ENCODE measurements at places on chromosomes 3 and 15. TPM values are rescaled to one million over a fixed set of nuclear protein-coding genes. Genes with fewer than 3 reads are reported as not detected.

- H3K36me3 ChIP-seq, result no peaks in the 10 kb centered on the region
- no peaks in the 10 kb centered on the region for H3K27me3 ChIP-seq
- H3K27ac ChIP-seq, result no peak overlapping the region
- no peak for DNase-seq
These were observed 13.1 kb downstream of the PROK2 start for GRCh38 chr3:71771884-71772283.

Gene RASL12
- 0.69 TPM for total RNA-seq

DNA sequence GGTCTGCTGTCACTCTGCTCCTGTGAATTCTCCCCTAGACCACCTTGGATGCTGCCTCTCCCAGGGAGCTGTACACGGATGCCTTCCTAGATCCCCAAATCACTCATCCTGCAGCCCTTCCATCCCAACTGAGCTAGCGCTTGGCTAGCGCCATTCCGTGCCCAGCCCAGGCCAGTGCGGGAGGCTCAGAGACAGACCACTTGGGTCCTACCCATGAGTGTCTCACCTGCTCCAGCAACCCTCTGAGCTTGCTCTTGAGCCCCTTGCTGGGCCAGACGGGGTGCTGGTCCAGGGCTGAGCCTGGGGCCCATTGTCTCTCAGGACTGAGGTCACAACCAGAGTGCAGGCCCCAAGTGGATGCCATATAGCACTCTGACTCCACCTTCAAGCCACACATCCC, 17.7 kb downstream of the SH2D7 start:
- H3K4me3 ChIP-seq, result no peak overlapping the region
- H3K36me3 ChIP-seq, result no peaks in the 10 kb centered on the region
- no peak overlapping the region for H3K27ac ChIP-seq
- no peaks in the 10 kb centered on the region for H3K27me3 ChIP-seq
- no peak for DNase-seq
- no peaks in the 10 kb centered on the region for H3K4me1 ChIP-seq

- no peak overlapping the region for H3K4me3 ChIP-seq
- no peak for DNase-seq
- no peaks in the 10 kb centered on the region for H3K36me3 ChIP-seq
These were observed 60.5 kb upstream of the ETV5 start for GRCh38 chr3:186169379-186169778.

- no peaks in the 10 kb centered on the region for H3K27me3 ChIP-seq
- H3K36me3 ChIP-seq, result no peaks in the 10 kb centered on the region
- DNase-seq, result no peak
- no peak overlapping the region for H3K4me3 ChIP-seq
- peaks cover 5% of the 10 kb centered on the region for H3K4me1 ChIP-seq
These were observed 70.5 kb downstream of the FEM1B start for GRCh38 chr15:68348081-68348480.

DNA sequence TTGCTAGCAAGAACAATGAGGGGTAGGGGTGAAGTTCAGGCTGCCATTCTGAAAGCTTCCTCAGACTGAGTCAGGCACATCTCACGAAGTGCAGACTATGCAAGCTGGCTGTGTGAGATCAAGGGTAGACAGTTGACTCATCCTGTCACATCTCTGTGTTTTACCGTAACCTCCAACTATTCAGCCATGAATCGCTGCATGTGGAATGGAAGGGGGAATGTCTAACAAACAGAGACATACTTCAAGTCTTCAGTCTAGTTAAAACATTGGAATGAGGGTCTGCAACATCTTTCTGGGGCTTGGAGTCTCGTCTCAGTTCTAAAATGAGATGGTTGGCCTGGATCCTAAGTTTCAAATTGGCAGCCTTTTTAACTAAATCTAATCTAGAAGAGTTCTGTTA, 25.9 kb downstream of the AGTR1 start:
- H3K4me3 ChIP-seq, result no peak overlapping the region
- H3K36me3 ChIP-seq, result no peaks in the 10 kb centered on the region
- no peak overlapping the region for H3K27ac ChIP-seq
- H3K27me3 ChIP-seq, result no peaks in the 10 kb centered on the region

Gene CD96
- not detected for total RNA-seq

Gene CCDC54
- not detected for total RNA-seq

- no peaks in the 10 kb centered on the region for H3K36me3 ChIP-seq
- H3K27ac ChIP-seq, result no peak overlapping the region
- no peak overlapping the region for H3K4me3 ChIP-seq
These were observed 80.9 kb downstream of the TNIK start for GRCh38 chr3:171379281-171379680.

Gene SHISA5
- total RNA-seq, result 63.5 TPM

DNA sequence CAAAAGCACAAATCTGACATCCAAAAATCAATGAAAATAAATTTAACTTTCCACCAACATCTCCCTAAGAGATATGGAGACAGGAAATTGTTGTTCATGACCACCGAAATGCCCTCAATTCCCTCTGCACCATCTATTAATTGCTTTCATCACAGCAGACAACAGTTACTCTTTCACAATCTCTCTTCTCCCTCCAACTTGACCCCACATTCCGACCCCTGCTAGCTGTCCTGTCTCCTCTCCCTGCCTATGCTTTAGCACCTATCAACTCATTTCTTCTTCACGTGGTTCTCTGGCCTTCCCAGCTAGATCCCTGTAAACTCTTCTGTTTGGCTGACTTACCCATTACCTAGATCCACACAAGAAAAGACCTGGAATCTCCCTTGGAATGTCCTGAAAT, 173.9 kb upstream of the ADAMTS9 start:
- DNase-seq, result no peak
- no peak overlapping the region for H3K27ac ChIP-seq
- H3K27me3 ChIP-seq, result no peaks in the 10 kb centered on the region

Gene GOLGA6L26
- not detected for total RNA-seq

Gene RFT1
- 16.7 TPM for total RNA-seq

Gene C2CD4B
- total RNA-seq, result 0.70 TPM

DNA sequence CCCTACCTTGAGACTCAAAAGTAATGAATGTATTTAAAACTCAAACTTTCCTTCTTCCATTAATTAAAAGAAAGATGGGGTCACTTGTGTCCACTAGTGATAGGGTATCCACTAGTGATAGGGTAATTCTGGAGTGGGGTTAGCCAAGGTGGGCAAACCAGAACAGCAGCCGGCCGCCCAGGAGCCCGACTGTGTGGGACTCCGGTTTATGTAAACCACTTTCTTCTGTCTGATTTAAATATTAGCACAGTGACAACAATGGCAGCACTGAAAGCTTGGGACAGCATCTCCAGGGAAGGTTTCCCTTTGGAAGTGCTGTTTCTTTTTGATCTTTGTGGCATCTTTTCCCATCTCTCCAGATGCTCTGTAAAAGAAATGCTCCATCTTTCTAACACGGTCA, 722 bp downstream of the MYZAP start:
- DNase-seq, result no peak
- H3K4me1 ChIP-seq, result no peaks in the 10 kb centered on the region
- H3K36me3 ChIP-seq, result no peaks in the 10 kb centered on the region
- peak overlapping the region; percentile 40 for H3K4me3 ChIP-seq
- no peaks in the 10 kb centered on the region for H3K27me3 ChIP-seq
- no peak overlapping the region for H3K27ac ChIP-seq

DNA sequence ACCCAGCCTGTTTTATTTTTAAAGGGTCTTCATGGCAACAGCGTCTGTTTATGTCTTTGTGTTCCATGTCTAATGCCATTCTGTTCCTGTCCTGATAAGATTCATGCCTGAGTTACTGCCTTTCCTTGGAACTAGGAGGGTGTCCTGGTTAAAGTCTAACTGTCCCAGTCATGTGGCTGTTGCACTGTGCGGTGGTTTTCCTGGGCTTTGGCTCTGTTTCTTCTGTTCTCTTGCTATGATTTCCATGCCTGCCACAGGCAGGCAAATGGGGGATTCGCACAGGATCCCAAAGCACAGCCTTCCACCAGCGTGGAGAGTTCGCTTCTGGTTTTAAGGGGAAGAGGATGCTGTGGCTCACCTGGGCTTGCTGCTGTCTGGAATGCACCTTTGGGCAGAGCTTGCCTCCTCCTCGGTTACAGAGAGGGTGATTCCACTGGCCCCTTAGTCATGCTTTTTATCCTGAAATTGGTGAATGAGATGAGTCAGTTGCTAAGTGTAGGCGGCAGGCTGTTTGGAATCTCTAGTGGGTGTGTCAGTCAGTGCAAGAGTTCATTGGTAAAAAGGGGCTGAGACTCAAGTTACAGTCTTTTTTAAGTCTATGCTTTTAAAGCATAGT, 86.8 kb downstream of the CCK start:
- no peak overlapping the region for H3K4me3 ChIP-seq
- no peaks in the 10 kb centered on the region for H3K27me3 ChIP-seq
- H3K27ac ChIP-seq, result peak overlapping the region; percentile 73

DNA sequence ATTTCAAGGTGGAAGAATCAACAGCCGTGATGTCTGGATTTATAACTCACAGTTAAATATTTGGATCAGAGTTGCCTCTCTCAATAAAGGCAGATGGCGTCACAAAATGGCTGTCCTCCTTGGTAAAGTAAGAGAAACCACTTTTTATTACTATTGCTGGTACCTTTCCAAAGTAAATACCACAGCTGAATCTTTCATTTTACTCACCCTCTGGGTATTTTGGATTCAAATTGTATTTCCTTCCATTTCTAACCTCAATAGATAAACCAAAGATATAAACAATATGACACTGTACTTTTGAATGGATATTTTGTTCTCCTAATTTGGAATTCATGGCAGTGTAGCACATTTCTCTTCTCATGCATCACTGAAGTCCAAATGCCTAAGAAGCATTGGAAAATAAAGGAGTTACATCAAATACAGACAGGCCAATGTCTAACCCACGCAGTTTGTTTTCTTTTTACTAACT, 29.5 kb downstream of the KLHL24 start:
- H3K27ac ChIP-seq, result no peak overlapping the region
- H3K27me3 ChIP-seq, result no peaks in the 10 kb centered on the region
- DNase-seq, result no peak
- no peaks in the 10 kb centered on the region for H3K4me1 ChIP-seq

DNA sequence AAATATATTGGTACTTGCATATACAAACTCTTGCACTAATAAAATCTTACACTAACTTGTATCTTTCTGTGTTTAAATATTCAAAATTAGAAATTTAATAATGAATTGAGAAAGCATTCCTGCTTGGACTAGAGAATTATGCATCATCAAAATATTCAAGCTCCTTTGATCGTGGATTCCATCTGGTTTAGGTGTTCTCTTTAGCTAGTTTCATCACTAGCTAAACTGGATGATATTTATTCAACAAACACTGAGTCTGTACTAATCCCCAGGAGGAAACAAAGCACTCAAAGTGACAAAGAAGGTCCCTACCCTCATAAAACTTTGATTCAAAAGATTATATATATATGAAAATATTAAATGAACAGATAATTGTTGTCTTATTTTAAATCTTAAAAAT, 1360.9 kb upstream of the ALCAM start:
- H3K36me3 ChIP-seq, result no peaks in the 10 kb centered on the region
- H3K27me3 ChIP-seq, result no peaks in the 10 kb centered on the region
- peak; percentile 2 for DNase-seq
- no peaks in the 10 kb centered on the region for H3K4me1 ChIP-seq
- H3K4me3 ChIP-seq, result no peak overlapping the region
- H3K27ac ChIP-seq, result no peak overlapping the region

DNA sequence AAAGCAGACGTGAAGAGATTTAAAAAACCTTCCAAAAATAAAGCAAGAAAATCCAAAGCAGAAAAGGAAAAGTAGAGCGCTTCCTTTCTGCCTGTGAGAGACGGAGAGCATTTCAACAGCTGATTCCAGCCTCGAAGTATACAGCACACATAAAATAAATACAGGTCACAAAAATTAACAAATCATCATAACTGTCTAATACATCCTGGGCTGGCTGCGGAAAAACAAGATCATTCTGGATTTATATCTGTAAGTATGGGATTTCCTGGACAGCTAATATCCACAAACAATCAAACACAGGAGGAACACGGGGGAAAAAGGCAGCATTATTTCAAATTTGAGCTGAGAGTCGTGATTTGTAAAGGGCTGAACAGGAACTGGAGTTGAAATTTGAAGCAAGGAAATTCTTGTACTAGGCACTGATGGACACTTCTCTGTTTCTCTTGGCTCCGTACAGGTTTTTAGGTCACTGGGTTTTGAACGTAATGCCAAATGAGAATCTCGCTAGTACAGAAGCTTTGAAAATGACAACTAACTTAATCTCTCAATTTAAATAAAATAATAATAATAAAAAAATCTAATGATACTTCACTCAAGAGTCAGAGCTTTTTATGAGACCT, 577.7 kb downstream of the FOXP1 start:
- H3K27me3 ChIP-seq, result no peaks in the 10 kb centered on the region
- DNase-seq, result no peak
- no peak overlapping the region for H3K4me3 ChIP-seq
- no peak overlapping the region for H3K27ac ChIP-seq
- H3K36me3 ChIP-seq, result no peaks in the 10 kb centered on the region

DNA sequence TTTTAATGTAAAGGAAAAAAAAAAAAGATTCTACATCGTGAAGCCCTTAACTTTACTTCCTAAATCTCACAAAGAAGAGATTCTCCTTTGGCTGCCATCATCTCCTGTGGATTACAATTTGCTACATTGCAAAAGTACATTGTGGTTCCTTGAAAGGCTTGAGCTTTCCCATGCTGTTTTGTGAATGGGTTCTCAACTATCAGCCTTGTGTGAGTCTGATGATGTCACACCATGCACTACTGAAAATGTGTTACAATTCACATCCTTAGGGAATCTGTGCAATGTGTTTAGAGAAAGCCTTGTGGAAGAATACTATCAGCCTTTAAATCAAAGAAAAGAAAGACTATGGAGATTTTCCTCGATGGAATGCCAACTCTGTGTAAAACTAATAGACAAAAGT, 510.0 kb upstream of the ALCAM start:
- no peaks in the 10 kb centered on the region for H3K27me3 ChIP-seq
- no peaks in the 10 kb centered on the region for H3K36me3 ChIP-seq
- H3K27ac ChIP-seq, result no peak overlapping the region
- no peaks in the 10 kb centered on the region for H3K4me1 ChIP-seq
- no peak for DNase-seq
- H3K4me3 ChIP-seq, result no peak overlapping the region

Gene PPM1L
- 10.6 TPM for total RNA-seq
